Eye (tissue), 1 donor: ENCODE measurements at places on chromosomes 16 and 17.

- DNase-seq = no peak
These were observed 13.0 kb upstream of the DNAJA2 start for GRCh38 chr16:46986438-46986837.

GRCh38 chr17:27893841-27894503 is 807 bp upstream of the LYRM9 start:
- DNase-seq = peak; percentile 27

GRCh38 chr17:18246109-18246725 is 12.3 kb downstream of the FLII start:
- no peak for DNase-seq

DNA sequence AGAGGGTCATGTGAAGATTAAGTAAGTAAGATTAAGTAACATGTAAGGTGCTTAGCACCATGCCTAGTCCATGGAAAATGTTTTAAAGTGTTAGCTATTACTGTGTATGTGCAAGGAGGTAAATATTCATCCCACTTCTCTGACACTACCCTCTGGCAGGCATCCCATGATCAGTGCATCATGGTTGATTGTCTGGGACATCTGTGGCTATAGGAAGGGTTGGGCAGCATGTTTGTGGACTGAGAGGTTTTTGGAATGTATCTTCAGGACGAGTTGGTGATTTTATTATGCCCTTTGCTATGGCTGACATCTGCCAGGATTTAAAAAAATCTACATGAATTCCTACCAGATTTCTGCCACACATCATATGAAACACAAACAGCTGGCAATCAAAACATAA is 6.5 kb upstream of the TAOK1 start:
- DNase-seq = no peak

- no peak for DNase-seq
These were observed 33.6 kb downstream of the PRSS54 start for GRCh38 chr16:58261263-58261662.

DNA sequence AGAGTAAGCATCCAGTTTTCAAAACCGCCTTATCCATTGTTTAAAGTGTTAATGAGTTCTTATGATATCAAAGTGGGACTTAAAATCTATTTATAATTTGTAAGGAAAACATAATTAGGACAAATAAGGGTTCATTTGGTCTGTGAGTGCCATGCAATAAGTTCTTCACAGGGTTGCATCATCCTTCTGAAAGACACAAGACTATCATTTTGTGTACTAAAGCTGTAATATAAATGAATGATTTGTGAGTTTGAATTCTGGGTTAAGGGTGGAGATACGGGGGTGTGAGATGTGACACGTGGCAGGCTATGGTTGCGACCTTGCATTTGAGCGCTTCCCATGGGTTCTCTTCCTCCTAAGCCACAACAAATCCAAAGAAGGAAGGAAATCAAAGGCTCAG is 6.8 kb downstream of the GAN start:
- DNase-seq = no peak

DNA sequence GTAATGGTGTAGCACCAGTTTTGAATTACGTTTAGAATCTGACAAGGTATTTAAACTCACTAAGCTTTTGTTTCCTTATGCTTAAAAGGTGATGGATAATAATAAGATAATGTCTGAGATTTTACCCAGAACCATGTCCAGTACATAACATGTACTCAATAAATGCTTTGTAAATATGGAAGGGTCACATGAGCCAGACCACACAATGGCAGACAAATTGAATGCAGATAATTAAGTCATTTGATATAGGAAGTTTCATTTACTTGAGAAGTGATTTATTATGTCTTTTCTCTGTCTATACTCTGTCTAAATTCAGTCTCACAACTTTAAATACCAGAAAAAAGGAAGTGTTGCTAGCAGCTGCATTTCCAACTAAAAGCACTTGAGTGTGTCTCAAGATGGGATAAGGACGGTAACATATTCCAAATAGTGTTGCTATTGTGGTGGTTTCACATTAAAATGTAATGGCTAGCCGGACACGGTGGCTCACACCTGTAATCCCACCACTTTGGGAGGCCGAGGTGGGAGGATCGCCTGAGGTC is 52.5 kb upstream of the DHX40 start:
- no peak for DNase-seq

- DNase-seq = no peak
These were observed 61.2 kb downstream of the MPHOSPH6 start for GRCh38 chr16:82108774-82109173.

GRCh38 chr16:84193480-84193879 is 2.5 kb downstream of the ADAD2 start:
- DNase-seq = no peak

DNA sequence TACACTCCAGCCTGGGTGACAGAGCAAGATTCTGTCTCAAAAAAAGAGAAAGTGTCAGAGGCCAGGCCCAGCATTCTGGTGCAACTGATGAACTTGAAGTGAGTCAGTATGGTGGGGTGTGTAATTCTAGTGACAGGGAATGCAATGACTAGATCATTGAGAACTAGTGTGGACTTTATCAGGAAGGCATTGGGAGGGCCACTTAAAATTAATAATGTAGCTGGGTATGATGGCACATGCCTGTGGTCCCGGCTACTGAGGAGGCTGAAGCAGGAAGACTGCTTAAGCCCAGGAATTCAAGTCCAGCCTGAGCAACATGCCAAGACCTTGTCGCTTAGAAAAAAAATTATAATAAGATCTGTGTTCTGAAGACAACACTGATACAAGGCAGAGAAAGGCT is 90.8 kb downstream of the STX8 start:
- DNase-seq = no peak

- DNase-seq = no peak
These were observed 127.0 kb downstream of the ABCC6 start for GRCh38 chr16:16096121-16096857.

- DNase-seq = no peak
These were observed 477 bp downstream of the CFAP20 start for GRCh38 chr16:58128711-58129096.

DNA sequence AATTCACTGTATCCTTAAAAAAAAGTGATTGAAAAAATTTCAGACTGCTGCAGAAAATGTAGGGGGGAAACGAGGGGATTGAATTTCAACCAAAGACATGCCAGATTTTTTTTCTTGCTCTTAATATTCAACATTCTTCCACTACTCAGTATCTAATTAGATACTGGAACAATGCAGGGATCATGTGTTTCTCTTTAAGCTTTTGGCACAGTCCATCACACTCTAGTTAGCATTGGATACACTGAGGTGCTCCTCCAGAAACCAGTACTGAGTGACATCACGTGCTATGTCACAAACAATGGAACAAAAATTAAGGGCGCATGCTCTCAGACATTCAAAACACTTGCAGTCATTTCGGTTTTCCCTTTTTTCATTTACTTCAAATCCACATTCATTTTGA is 298.6 kb upstream of the PSMD7 start:
- DNase-seq = peak; percentile 81

GRCh38 chr17:80694992-80695912 is 150.6 kb downstream of the RPTOR start:
- no peak for DNase-seq

DNA sequence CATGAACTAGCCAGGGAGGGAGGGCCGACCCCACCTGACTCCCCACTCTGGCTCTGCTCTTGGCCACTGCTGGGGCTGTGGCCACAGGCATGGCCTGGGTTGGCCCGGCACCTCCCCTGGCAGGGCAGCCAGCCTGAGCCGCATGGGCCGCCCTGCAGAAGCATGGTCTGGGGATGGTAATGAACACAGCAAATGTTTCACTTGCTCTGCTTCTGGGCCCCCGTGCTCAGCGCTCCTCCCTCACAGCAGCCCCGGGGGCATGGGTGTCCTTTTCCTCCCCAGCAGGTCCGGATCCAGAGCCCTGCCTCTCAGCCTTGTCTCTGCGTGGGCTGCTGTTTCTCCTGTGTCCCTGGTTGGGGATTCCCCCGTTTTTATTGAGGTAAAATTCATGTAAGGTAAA is 30.9 kb upstream of the KCNJ12 start:
- DNase-seq = no peak

- DNase-seq = no peak
These were observed at the start of gene MILR1 for GRCh38 chr17:64448665-64449512. Gene MILR1 (plus strand): TSS chr17:64449115. CDS start chr17:64449169, 54 bp downstream.

DNA sequence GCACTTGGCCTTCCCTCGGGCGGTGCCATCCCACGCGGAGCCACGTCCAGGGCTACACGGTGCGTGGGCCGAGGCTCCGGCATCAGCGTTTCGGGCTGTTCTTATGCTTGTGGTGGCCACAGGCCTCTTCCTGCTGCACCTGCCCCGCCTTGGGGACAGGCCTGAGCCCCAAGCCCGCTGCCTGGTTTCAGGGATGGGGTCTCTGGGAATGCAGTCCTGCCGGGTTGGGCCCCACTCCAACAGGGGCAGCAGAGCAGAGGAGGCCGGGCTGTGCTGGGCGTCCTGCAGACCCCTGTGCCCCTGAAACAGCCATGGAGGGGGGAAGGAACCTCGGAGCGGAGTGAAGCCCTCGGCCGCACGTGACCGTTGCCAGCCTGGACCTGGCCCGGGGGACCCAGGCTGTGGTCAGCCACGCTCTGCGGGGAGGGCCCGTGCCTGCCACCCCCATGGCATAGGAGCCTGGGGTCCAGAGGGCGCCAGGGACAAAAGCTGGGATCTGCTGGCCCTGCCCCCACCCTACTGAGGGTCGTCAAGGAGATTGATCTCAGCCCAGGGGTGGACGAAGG is 453 bp upstream of the WFIKKN1 start:
- DNase-seq = peak; percentile 61

DNA sequence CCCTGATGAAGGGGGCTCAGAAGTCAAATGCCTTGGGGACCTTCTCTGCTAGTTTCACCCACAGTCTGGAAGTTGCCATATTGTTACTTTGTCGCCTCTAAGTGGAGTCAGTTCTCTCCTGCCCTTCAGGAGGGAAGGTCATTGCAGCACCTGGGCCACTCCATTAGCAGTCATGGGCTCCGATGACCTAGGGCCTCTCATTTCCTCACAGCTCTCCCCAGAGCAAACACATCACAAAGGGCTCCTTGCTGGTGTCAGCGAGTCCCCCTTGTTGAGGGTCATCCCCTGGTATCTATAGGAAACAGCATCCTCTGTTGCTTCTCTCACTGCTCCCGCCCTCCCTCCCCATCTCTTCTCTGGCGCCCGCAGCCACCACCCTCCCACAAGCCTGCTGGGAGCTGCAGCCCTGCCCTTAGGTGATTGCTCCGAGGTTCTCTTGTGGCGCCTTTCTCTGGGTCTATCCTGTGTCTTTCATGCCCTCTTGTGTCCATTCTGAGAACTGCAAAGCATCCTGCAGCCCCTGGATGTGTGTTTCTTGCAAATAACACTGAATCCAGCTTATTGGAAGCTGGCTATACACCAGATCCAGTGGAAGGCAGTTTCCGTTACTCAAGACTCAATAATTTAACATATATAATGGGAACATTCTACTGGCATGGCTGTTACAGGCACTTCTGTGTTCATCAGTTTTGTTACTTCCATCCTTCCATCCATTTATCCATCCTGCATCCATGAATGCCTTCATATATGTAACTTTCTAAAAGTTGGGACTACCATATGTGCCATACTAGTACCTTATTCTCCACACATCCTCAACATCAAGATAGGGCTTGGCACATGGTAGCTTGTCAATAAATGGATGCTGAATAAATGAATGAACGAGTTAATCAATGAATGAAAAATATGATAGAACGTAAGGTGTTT is 21.2 kb downstream of the PDILT start:
- DNase-seq = peak; percentile 93
